ENCODE measurements at places on chromosomes 5 and 9.

DNA sequence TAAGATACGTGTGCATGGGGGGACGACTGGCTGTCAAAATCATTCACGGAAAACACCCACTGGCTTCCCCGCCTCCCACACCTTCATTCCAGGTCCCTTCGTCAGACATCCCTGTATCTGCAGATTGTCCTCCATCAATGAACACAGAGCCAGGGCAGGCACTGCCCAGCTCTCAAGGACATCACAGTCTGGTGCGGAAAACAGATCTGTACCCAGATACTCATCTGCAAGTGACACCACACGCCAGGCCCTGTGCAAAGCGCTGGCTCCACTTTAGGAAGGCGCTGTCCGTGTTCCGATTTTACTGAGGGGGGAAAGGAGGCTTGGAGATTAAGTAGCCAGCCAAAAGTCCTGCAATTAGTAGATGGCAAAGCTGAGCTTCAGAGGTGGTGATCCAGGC is 72.3 kb downstream of the OLFM1 start:
- no peak for DNase-seq

DNA sequence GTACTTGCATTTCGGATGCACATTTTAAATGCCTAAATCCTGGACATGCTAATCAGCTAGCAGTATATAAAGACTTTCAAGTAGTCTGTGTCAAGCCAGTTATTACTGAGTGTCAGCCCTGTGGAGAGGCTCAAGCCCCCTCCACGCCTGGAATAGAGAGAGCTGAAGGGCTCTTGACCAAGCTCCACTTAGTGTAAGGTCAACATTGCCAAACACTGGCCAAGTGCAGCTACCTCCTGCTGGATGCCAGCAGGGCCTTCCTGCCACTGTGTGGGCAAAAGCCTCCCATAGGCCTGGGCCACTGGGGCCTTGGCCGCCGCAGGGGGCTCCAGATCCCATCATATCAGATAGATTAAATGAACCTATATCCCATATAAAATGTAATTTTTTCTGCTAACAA is 239.4 kb upstream of the PANK3 start:
- DNase-seq: no peak

GRCh38 chr5:140178086-140178410 is 3.1 kb downstream of the CYSTM1 start:
- DNase-seq: no peak

DNA sequence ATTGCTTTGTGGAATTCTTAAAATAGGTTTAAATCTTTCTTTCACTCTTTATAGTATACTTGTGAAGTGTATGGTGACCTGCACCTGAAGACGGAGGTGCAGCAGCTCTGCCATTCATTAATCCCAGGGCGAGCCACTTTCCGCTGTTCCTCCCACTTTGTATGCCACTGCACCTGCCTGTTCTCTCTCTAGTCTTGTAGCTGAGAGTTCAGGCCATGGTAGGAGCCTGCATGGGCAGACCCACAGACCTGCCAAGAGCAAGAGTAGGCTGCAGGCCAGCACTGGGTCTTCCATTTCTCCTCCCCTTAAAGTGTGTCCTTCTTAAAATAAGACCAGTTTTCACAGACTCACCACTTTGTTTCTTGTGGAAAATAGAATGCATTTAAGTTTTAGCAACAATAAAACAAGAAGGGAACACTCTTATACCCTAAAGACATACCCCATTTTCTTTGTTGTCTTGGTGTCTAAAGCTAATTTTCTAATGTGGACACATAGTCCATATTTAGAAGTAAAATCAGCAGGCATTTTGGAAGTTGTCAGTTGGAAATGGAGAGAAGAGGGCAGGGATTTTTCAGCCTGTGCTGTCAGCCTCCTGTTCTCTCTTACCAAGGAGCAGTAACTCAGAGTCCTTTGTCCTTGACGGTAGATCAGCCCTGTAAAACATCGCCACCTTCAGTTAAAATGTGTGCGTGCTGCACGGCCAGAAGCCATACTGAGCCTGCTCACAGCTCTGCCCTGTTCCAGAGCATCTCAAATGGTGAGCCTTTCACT is 103.2 kb downstream of the SNCAIP start:
- DNase-seq: no peak

GRCh38 chr5:130135506-130135905 is 231.2 kb downstream of the CHSY3 start:
- DNase-seq: no peak

DNA sequence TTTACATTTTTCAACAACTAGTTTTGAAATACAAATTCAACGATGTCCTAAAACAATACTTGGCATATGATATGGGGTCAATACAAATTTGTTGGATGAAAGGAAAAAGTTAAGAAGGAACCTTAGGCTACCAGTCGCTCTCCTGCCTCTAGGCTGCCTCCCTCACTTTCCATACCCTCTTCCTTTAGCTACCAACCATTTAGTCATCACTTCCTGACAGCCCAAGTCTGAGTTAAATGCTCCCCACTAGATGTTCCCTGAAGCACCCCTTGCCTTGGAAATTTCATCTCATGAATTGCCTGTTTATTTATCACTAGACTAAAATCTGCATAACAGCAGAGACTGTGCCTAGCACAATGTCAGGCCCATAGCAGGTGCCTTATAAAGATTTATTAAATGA is 2.7 kb upstream of the LARS1 start:
- no peak for DNase-seq

DNA sequence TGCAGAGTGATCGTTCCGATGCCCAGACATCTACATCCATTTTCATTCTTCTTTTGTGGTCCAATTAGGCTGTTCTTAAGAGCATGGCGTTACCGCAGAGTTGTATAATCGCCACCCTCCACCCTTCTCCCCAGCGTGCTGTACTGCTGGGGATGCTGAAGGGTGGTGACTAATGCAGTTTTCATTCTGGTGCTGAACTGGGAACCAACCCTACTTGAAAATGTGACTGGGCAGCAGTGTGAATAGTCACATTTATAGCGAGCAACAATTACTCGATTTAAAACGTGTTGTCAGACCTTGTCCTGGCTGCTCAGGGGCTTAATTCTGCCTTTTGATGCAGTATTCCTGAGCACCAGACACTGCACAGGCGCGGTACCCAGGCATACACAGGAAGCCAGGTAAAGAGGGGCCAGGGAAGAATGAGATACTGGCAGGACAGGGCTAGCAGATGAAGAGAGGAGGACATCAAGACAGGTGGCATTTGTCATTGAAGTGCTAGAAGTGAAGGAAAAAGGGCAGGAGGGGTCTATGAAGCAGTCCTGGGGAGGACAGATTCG is 719 bp upstream of the ISCA1 start:
- DNase-seq: no peak

DNA sequence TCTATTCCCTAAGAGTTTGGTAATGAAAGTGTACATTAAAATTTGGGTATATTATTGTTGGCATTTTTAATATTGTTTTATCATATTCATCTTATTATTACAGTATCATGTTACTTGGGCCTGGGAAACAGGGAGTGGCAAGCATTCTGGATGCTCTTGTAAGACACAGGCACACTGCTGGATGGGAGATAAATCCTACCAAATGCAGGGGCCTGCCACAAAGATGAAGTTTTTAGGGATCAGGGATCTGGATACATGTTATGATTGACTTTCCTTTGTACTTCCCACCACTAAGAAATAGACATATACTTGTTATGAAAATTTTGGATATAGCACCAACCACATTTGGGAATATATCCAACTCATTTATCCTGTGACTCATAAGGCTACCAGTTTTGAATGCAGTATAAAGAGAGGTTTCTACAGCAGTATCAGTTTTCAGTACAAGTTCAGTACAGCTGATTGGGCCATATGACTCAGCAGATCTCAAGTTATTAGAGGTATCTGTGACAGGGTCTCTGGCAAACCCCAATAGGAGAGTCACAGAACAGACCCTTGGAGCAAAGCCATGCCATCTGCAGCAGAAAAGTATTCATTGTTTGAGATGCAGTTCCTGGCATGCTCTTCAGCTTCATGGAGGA is 360.1 kb downstream of the DMAC1 start:
- no peak for DNase-seq

GRCh38 chr5:122322801-122323548 is 10.9 kb downstream of the SNCAIP start:
- no peak for DNase-seq

- no peak for DNase-seq
Measured at GRCh38 chr5:36854402-36855140, 22.0 kb upstream of the NIPBL start.

DNA sequence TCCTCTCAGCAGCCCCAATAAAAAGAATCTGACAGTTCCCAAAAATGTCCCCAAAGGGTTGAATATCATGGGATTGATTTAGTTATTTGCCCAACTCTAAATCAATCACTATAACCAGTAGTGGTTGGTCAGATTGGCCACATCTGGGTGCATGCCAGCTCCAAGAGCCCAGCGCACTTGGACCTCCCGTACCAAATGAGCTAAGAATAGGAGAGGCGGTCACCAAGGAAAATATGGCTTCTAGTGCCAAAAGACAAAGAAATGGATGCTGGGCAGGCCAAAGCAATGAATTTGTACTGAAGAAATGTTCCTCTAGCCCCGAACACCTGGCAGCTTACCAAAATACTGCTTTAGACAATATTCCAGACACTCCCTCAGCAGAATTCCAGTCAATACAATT is 80.3 kb downstream of the RCL1 start:
- DNase-seq: no peak

- DNase-seq: no peak
Measured at GRCh38 chr5:37771731-37772130, 68.1 kb downstream of the GDNF start.

DNA sequence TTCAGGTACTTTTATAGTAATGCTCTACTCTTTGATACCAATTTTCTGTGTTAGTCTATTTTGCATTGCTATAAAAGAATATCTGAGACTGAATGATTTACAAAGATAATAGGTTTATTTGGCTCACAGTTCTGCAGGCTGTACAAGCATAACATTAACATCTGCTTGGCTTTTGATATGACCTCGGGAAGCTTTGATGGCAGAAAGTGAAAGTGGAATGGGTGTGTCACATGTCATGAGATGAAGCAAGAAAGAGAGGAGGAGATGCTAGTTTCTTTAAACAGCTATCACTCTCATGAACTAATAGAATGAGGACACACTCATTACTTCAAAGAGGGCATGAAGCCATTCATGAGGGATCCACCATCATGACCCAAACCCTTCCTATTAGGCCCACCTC is 270.9 kb upstream of the IL12B start:
- DNase-seq: no peak

- no peak for DNase-seq
Measured at GRCh38 chr9:18981476-18982261, 51.3 kb downstream of the SAXO1 start.

DNA sequence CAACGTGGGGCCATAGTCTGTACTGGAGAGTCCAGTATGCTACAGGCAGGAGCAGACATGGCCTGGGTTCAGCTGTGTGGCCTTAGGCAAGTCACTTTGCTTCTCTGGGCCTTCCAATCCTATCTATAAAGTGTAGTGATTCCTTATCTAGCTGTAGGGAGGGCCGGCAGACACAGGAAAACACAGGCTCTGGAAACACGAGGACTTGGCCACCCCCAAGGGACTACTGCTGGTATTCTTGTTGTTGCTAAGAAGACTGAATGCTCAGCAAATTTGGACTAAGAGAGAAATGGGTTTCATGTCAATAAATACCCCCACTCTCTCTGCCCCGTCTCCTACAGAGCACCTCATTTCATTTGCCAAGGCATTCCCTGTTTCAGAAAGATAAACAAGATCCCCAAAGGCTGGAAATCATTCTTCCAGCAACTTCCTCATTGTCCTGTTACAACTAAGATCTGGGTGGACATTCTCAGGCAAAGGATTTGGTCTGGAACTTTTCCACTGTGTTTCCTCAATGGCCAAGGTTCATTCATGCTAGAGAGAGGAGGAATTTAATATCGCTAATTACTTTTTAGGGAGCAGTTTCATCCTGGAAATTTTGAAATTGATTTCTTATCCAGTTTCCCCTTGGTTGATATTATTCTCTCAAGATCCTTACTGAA is 105.8 kb downstream of the GABBR2 start:
- no peak for DNase-seq

- no peak for DNase-seq
Measured at GRCh38 chr9:118029425-118029824, 325.2 kb downstream of the TLR4 start.

- no peak for DNase-seq
Measured at GRCh38 chr5:135215617-135216470, 181.8 kb upstream of the PITX1 start.

DNA sequence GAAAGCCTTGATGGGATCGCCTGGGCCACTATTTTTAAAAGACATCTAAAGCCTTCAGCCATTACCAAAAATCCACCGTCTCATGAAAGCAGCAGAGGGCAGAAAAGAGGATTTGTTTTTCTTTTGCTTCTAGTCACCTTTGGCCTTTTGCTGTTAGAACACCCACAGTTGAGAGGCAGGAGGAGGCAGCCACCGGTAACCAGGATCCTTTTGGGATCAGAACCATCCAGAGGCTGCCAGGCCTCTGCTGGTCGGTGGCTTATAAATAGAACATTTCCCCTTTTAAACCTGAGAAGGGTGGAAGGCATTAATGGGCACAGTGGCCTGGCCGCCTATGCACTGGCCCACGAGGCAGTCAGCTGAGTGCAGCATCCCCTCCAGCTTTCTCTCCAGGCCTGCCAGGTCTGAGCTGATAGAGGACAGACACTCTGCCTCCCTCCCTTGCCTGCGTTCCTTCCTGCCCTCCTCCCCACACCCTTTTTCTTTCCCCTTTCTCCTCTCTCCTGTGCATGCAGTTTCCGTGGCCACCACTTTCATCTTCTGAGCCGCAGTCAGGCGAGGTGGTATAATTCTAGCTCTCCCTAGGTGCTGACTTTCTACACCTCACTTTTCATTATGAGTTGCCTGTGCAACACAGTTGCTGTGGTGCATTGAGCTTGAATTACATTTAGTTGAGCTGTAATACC is 253.4 kb downstream of the ARHGAP26 start:
- DNase-seq: no peak

DNA sequence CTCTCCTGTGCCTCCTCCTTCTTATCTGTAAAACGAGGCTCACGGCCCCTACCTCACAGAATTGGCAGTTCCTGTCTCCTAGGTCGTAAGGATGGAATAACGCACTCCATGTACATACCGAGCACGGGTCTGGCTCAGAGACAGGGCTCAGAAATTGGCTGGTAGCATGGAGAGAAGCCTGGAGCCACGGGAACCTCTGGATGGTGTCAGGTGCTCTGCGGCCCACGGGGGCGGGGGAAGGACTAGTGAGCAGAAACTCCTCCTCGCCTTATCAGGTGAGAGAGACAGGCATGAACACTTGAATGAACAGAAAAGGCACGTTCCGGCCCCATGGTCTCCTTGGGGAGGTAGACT is 15.4 kb upstream of the C5orf47 start:
- DNase-seq: no peak

DNA sequence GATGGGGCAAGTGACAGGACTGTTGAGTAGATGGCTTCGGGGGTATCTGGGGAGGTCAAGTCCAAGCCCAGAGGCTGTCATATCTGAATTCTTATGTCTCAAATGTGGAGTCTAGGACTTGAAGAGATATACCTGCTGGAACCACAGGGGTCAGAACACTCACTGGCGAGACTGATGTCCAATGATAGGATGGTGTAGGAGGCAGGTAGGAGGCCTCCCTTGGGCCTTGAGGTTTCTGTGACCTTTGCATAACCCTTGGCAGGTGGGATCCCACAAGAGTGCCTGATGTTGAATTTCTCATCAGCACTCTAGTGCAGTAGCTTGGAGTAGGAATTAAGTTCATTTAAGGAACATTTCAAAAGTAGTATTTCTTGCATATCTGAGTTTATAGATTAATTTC is 2.8 kb downstream of the CCL21 start:
- no peak for DNase-seq
